COLO829 (cell line): ENCODE measurements at places on chromosomes 1 and 21.

GRCh38 chr1:112878321-112878720 lies 77.7 kb downstream of the SLC16A1 start:
- DNase-seq: no peak

DNA sequence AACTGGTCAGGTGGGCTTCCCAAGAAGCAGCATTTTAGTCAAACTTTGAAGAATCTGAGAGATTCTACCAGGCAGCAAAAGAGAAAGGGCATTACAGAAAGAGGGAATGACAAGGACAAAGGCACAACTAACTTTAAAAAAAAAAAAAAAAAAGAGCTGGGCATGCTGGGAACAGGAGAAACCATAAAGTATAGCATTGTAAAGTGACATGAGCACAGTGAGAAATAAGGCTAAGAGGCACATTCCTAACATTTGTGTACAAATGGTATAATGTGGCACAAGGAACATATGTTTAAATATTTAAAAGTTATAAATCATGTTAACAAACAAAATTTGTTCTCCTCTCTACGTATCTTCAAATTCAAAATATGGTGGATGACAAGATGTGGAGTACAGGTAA lies 69.6 kb downstream of the CLCA4 start:
- DNase-seq: no peak

DNA sequence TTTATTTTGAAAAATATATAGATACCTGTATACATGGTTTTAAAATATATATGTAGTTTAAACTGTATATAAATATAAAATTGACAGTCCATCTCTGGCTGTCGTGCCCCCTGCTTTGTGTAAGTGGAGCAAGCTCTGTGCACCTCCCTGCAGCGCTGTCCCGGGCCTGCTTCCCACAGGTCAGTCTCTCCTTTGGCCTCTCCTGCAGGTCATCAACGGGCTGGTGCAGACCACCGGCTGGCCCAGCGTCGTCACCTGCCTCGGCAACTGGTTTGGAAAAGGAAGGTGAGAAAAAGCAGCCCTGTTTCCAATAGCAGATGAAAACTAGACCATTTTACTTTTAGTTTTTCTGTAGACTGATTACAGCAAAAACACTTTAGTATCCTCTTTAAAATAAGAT lies 28.5 kb downstream of the SLC37A1 start:
- DNase-seq: no peak

- DNase-seq: no peak
Observed at GRCh38 chr1:165856021-165856420, 28.6 kb downstream of the UCK2 start.

GRCh38 chr21:36891121-36891520 lies 75.3 kb downstream of the HLCS start:
- no peak for DNase-seq

DNA sequence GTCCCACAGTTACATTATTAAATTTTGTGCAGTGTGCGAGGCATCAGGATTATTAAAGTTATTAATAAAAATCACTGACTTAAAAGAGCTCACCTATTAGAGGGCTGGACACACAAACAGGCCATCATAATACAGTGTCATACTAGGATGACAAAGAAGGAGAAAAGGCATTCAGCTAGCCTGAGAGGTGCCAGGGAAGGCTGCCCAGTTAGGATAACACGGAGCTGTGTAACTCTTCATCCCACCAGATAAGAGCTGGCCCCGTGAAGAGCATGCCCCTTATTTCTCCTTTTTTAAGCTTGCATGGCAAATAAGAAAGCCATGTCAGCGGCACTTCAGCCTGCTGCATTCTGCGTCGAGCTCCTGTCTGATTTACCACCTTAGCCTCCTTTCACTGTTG lies 109.5 kb downstream of the KCNK1 start:
- DNase-seq: no peak

DNA sequence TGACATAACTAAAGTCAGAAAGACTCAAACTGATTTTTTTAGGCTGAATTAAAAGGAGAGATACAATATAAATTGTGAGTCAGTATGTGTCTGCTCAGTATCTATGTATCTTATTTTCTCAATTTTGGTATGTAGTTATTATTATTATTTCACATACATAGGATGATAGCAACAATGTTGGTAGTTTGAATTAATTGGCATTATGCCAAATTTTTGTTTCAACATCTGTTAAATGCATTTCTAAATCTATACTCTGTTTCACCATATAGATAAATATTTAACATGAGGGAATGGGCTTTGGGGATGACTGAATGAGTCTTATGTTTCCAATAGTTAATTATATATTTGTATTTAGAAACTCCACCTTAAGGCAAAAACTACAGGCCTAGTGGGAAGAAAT lies 12.6 kb upstream of the HMCN1 start:
- DNase-seq: no peak

DNA sequence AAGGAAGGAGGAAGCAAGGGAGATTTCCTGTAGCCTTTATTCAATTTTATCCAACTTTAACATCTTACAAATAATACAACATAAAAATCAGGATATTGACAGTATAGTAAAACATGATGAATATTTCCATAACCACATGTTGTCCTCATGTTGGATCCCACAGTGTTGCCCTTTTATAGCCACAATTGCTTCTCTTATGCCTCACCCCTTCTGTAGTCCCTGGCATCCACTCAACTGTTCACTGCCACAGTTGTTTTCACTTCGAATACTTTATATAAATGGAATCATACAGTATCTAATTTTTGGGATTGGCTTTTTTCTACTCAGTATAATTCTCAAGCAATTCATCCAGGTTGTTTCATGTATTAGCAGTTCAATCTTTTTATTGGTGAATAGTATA lies 44.8 kb downstream of the SRSF11 start:
- no peak for DNase-seq

DNA sequence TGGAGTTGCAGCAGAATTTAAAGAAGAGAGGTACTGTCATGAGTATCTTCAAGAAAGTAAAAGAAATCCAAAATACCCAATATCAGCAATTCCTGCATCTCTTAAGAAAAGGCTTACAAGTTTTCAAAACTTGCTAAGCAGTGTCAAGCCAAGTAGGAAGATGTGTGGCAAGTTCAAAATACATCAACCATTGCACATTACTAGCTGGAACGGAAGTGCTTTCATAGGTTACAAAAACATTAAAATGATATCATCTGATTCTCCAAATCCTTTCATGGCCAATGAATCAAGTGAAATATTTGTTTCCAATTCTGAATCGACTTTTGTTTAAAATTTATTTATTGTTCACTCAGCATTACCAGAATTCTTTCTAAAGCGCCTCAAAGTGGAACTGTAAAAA lies 5.7 kb upstream of the ABCA4 start:
- DNase-seq: no peak

GRCh38 chr21:31509194-31510017 lies 150.1 kb upstream of the SOD1 start:
- peak; percentile 83 for DNase-seq

GRCh38 chr1:60695716-60696171 lies 386.6 kb upstream of the NFIA start:
- no peak for DNase-seq

GRCh38 chr1:204959374-204959773 lies 83.6 kb upstream of the CNTN2 start:
- DNase-seq: no peak

DNA sequence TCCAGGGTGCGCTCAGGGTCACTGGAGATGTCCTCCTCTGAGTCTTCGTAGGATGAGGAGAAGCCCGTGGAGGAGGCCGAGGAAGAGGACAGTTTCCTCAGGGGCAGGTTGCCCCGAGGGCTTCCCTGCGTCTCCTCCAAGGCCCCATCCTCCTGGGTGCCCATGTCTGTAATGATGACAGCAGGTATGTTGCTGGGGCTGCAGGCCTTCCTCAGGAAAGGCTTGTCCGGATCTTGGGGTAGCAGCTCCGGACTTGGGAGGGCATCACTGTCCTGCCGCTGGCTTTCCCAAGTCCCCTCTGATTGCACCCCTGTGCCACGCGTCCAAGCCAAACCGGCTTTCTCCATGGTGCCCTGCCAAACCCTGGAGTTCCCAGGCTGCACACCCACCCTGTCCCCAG lies 3.5 kb downstream of the ITPKB start:
- no peak for DNase-seq

GRCh38 chr1:3775490-3776230 lies 3.1 kb downstream of the SMIM1 start:
- DNase-seq: no peak

DNA sequence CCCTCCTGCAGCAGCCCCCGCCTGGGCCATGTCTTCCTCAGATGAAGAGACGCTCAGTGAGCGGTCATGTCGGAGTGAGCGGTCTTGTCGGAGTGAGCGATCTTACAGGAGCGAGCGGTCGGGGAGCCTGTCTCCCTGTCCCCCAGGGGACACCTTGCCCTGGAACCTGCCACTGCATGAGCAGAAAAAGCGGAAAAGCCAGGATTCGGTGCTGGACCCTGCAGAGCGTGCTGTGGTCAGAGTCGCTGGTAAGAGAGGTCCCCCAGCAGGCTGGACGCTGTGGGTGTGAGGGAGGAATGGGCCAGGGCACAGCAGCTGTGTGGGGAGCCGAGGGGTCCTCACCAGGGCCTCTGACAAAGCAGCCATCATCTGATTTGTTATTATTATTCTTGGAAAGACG lies 58.0 kb downstream of the NDUFS5 start:
- DNase-seq: no peak

DNA sequence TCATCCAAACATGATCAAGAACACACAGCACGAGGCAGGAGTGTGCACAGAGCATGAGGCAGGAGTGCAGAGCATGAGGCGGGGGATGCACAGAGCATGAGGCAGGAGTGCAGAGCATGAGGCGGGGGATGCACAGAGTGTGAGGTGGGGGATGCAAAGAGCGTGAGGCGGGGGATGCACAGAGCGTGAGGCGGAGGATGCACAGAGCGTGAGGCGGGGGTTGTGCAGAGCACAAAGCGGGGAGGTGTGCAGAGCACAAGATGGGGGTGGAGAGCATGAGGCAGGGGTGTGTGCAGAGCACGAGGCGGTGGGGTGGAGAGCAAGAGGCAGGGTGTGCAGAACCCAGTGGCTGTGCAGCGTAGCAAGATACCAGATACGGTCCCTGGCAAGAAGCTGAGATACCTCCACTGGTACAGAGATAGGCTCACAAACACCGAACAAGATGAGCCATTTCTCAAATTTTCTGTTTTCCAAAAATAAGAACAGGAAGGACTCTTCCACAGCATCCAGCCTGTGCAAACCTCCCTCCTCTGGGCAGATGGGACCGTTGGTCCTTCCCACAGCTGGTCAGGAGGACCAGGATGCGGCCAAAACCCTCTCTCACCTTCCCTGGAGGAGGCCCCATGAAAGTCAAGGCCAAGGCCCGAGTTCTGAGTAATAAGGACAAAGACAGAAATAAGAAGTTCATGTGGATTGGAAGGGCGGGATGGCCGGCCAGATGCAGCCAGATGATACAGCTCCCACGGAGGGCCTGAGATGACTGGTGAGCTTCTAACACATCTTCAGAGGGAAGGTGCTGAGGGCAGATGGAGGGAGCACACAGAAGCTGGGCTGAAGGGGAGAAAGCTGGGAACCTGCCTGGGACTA lies 12.0 kb downstream of the SPATC1L start:
- DNase-seq: no peak

GRCh38 chr1:192108161-192108560 lies 50.1 kb upstream of the RGS18 start:
- no peak for DNase-seq

- DNase-seq: peak; percentile 77
Observed at GRCh38 chr1:158186180-158186579, 5.5 kb downstream of the CD1D start.

GRCh38 chr21:26116456-26117011 lies 54.0 kb downstream of the APP start:
- peak; percentile 67 for DNase-seq

DNA sequence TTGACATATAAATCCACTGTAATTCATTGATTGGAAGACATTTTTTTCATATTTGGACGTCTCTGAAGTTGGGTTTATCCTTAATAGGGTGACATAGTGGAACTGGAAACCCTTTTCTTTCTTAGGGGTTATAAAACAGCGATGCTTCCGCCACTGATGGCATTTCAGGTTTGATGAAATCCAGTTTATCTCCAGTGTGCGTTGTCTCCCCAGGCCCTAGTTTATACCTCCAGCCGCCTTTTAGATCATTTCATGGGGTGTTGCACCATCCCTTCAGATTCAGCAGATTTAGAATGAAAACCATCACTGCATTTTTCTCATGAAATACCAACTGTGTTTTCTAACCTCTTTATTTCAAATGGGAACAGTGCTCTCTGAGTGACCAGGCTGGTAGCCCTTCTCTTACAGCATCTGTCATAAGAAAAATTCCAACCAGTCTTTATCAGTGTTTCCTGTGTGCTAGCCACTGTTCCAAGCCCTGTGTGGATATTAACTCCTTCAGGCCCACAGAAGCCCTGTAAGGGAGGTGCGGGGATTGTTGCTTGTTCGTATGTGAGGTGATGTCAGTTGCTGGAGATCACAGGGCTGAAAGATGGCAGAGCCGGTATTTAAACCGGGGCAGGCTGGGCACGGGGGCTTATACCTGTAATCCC lies 19.0 kb downstream of the H6PD start:
- no peak for DNase-seq

GRCh38 chr1:39026866-39027507 lies 837 bp downstream of the NDUFS5 start:
- DNase-seq: no peak

- no peak for DNase-seq
Observed at GRCh38 chr1:20405893-20406604, 80.0 kb downstream of the CAMK2N1 start.

DNA sequence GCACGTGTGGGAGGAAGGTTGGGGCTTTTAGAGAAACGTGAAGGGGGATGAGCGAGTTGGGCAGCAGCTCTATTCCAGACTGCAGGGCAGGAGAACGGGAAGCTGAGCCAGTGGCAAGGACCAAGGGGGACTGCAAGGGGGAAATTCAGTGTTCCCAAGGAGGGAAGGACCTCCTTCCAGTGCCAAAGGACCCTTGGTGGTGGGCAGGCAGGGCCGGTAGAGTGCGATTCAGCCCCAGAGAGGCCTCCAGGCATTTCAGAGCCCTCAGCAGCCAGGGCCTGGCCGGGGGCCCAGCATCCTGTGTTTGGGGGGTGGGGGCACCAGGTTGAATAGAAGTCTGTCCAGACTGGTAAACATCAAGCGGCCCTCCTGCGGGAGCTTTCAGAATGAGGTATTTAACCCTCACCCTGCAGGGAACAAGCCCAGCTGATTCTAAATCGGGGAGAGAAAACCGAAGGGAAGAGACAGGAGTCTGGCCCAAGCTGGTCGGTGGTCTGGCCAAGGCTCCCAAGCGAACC lies 2.3 kb downstream of the COL9A2 start:
- DNase-seq: peak; percentile 4

DNA sequence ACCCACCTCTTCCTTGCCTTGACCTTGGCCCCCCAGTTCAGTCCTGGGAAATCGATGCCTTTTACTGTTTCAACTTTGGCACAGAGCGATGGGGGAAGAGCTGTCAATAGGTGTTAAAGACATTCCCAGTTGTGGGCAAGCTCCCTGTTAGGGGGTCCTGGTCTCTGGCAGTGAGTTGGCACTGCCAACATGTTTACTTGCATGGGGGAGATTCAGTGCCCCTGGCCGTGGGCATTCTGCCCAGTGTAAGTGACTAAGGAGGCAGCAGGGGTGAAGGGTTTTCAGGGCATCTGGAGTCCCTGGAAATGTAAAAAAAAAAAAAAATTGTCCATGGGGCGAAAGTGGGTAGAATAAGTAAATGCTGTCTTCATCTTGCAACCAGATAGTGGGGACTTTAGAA lies 407.0 kb downstream of the PTPRU start:
- DNase-seq: no peak
